ENCODE measurements at places on chromosomes 11 and 22.

DNA sequence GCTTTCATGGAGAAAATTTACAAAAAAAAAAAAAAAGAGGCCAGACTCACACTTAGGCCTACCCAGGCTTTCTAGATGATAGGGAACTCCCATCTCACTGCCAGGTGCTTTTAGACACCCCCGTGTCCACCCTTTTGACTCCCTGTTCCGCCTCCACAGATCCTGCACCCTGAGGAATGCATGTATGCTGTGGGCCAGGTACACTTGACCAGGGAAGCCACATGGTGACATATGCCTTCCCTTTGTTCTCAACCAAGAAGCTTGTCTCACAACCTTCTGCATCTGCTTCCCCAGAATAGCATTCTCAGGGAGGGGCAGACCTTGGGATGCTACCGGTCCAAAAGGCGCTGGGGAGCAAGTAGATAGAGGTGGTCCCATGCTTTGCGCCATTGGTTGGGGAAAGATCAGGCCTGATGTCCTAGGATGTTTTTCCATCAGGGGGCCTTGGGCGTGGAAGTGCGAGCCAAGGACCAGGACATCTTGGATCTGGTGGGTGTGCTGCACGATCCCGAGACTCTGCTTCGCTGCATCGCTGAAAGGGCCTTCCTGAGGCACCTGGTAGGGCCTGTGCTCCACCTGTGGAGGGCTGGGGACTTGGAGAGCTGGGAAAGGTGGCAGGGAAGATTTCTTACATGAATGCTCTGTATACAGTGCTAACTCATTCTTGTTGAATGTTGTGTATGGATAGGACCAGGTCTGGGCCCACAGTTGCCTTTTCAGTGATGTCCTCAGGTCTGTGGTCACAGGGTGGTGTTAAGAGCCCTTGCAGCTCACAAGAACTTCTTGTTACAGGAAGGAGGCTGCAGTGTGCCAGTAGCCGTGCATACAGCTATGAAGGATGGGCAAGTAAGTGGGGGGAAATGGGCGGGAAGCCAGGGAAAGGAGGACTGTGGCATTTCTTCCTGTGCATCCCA is 7.5 kb downstream of the HMBS start:
- DNase-seq = no peak

- DNase-seq = no peak
Observed at GRCh38 chr11:30360741-30361140, 37.8 kb downstream of the ARL14EP start.

GRCh38 chr11:74018331-74019005 is 9.6 kb upstream of the UCP3 start:
- no peak for DNase-seq

GRCh38 chr22:44828193-44828592 is 75.8 kb downstream of the ARHGAP8 start:
- no peak for DNase-seq

GRCh38 chr11:36363361-36364268 is 67.5 kb downstream of the PRR5L start:
- no peak for DNase-seq

- DNase-seq = peak; percentile 83
Observed at GRCh38 chr22:20156611-20157429, 6.0 kb upstream of the CCDC188 start.

GRCh38 chr22:22746963-22747933 is 102.8 kb downstream of the GGTLC2 start:
- no peak for DNase-seq

- no peak for DNase-seq
Observed at GRCh38 chr11:34830648-34831047, 85.5 kb downstream of the APIP start.

DNA sequence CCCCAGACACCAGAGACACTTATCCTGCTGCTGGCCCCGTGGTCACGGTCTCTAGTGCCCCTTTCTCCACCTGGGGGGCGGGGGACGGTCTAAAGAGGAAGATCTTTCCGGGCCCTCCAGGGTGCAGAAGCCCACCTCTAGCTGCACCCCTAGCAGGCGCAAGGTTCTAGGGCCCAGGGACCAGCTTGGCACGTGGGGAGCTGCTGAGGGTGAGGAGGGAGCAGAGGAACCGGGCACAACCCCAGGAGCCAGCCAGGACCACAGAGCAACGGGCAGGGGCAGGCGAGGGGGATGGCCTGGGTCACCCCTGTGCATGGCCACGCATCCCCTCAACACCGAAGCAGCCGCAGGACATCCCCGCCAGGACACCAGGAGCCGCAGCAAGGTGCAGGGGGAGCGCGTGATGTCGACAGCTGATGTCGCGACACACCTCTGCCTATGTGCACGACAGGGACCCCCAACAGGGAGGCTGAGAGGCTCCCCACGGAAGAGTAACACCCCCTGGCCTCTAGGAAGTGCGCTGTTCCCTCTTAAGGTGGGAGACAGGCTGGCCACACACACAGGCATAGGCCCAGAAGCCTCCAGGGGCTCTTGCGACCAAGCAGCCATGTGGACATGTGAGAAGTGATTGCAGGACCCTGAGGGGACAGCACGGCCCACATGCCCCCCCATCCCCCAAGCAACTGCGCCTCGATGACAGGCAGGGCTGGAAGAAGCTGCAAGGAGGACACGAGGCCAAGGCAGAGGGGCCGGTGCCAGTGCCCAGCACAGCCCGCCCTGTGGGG is 5.1 kb downstream of the LRFN4 start:
- DNase-seq = no peak

GRCh38 chr11:32448232-32448631 is 12.9 kb upstream of the WT1 start:
- DNase-seq = no peak

Data from stimulated activated CD4-positive, alpha-beta T cell treated with anti-CD3 and anti-CD28 coated beads, Interleukin-1b, Interleukin-23, amount 100 ng/mL, for 24 hours (primary cell).